ENCODE measurements at places on chromosomes 12 and 14.

- no peak for DNase-seq
Measured at GRCh38 chr12:93824514-93825500, 147.6 kb downstream of the CRADD start.

GRCh38 chr12:107571492-107571891 is 114.1 kb upstream of the PWP1 start:
- DNase-seq: no peak

DNA sequence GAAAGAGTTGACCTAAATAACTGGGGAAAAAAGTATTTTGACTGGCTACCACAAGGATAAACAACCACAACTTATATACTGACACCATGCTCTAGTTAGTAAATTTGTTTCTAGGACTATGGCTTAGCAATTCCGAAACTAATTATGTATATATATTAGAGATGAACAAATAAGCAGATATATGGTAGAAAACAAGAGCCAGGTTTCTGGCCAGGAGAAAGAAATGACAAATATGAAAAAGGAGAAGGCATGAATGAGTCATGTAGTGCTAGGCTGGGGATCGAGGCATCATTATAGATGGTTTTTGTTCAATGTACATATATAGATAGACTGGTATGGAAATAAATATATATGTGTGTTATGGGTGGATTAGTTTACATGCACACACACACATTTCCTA is 5.5 kb upstream of the LRRC74A start:
- no peak for DNase-seq

DNA sequence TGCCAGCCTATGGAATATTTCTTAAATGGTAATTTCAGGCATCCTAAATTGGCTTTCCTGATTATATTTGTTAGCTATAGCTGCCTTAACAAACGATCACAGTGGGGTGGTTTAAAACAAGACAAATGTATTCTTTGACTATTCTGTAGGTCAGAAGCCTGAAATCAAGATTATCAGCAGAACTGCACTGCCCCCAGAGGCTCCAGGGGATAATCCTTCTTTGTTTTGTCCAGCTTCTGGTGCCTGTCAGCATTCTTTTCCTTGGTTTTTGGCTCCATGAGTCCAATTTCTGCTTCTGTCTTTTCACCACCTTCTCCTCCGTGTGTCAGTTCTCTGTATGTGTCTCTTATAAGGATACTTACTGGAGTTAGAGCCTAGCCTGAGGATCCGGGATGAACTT is 1282.2 kb upstream of the USP15 start:
- peak; percentile 20 for DNase-seq

DNA sequence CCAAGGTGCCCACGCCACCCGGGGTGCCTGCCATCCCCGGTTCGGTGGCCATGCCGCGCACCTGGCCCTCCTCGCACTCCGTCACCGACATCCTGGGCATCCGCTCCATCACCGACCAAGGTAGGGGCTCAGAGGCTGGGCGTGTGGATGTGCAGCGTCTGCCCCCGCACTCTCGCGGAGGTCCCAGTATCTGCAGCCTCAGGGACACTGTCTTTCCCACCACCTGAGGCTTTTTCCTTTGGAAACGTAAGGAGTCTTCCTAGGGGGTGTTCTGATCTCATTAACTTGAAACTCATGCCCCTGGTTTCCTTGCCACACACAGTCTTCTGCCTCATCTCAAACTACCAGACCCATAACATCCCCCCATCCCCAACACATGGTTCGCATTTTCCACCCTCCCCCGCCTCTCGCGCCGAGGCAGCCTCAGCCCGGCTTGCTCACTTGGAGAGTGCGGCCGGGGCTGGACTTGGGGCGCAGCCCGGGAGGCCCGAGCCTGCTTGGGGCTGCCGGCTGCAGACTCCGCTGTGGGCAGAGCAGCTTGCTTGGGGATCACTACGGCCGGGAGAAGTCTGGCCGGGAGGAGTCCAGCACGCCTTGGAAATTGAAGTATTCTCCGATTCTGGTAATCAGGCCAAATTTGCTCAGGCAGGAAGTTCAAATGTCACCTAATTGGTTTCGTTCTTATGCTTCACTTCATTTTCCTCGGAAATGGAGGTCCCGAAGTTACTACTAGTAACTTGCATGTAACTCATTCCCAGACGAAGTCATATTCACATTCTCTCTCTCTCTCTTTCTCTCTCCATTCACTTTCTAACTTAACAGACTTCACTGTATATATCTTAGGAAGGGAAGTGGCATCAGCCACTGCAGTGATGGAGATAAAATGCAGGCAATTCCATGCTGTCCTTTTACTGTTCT is 2.0 kb downstream of the PAX9 start:
- DNase-seq: no peak

GRCh38 chr14:34710006-34710405 is 4.4 kb downstream of the CFL2 start:
- peak; percentile 54 for DNase-seq

- DNase-seq: no peak
Measured at GRCh38 chr12:4356041-4356327, 23.5 kb downstream of the FGF23 start.

GRCh38 chr12:116959845-116960514 is 49.2 kb downstream of the FBXW8 start:
- DNase-seq: no peak

- DNase-seq: no peak
Measured at GRCh38 chr14:20382526-20382925, 30.8 kb downstream of the TEP1 start.

- no peak for DNase-seq
Measured at GRCh38 chr12:108310489-108310888, 28.6 kb downstream of the CMKLR1 start.

DNA sequence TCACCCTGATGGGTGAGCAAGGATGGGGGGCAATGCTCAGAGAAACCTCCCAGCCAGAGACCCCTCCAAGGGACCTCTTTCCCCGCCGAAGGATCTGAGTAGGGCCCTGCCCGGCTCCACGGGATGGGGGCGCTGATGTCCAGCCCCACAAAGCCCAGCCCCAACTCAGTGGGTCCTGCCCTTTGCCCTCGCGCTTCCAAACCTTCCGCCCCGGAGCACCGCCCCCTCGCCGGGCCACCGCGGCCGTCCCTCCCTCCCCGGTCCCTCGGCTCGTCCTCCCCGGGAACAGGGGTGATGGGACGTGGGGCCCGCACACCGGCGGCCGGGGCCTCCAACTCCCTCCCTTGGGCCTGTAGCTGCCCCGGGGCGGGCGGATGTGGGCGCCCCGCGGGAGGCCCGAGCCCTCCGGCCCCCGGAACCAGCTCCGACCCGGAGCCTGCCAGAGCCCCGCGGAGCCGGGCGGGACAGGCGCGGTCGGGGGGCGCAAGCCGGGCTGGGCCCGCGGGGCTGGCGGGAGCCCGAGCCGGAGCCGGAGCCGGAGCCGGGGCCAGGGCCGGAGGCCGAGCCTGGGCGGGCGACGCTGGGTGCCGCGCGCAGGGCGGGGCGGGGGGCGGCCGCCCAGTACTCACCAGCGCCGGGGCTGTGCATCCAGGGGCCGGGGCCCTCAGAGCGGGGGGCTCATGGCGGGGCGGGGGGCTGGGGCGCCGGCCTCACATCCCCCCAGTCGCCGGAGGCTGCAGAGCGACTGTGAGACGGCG is 386 bp downstream of the HDAC7 start:
- no peak for DNase-seq

DNA sequence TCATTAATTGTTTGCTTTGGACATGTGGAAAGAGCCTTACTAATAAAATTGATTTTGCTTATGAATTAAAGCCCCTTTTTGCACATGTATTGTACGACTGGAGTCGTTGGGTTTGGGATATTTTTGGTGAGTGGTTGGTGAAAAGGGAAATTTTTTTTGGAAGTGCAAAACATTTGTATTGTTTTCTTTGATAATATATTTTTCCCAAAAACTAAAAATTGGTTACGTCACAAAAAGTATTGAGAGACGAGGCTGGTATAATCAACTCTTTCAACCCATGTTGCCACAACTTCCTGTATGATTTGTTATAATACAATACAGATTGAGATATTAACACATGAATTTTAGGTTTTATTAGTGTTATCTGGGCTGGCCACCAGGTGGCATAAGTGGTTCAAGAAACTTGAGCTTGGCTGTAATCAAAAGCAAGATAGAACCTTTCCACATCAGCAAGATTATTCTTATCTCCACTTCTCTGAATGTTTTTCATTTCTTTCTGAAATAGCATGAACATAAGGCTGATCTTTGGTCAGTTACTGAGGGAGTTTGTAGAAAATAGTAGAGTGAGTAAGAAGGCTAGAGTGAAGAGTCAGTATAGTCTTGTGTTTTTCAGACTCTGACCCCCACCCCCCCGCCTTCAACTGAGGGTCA is 8.7 kb downstream of the NGDN start:
- peak; percentile 62 for DNase-seq

GRCh38 chr14:38174711-38175110 is 33.0 kb upstream of the SSTR1 start:
- no peak for DNase-seq

- DNase-seq: no peak
Measured at GRCh38 chr14:104051092-104051813, 34.2 kb upstream of the ASPG start.

GRCh38 chr12:45959728-45960127 is 30.6 kb downstream of the SCAF11 start:
- no peak for DNase-seq

DNA sequence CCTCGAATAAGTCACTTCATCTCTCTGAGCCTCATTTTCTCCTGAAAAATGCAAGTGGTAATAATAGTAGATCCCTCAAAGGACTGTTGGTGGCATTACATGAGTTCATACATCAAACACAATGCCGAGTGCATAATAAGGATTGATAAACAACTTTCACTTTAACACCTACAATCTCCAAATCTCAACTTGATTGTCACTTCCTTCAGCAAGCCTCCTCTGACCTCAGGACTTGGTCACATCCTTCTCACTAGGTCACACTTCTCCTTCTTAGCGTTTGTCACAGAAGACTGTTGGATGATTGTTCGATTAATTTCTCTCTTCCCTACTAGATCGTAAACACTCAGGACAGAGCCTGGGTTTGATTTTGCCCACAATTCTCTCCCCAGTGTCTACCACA is 7.9 kb upstream of the PRKAB1 start:
- DNase-seq: no peak

DNA sequence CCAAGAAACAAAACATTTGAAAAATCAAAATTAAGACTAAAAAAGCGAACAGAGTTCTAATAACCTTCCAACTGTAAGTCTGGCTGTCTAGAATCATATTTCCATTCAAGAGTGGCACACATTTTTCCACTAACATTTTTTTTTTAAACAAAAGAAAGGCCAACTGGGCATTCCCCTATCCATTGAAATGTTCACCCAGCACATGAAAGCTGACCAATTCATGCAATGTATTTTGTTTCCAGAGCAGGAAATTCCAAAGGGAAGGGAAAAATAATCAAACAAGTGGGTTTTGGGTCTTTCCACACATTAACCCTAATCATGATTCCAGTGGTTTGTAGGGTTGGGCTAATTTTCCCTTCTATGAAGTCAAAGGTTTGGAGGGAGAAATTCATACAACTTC is 206.5 kb downstream of the CALM1 start:
- no peak for DNase-seq

- DNase-seq: peak; percentile 51
Measured at GRCh38 chr12:117236456-117237001, 46.3 kb upstream of the FBXO21 start.

GRCh38 chr12:52207106-52207505 is 15.3 kb upstream of the KRT80 start:
- no peak for DNase-seq

DNA sequence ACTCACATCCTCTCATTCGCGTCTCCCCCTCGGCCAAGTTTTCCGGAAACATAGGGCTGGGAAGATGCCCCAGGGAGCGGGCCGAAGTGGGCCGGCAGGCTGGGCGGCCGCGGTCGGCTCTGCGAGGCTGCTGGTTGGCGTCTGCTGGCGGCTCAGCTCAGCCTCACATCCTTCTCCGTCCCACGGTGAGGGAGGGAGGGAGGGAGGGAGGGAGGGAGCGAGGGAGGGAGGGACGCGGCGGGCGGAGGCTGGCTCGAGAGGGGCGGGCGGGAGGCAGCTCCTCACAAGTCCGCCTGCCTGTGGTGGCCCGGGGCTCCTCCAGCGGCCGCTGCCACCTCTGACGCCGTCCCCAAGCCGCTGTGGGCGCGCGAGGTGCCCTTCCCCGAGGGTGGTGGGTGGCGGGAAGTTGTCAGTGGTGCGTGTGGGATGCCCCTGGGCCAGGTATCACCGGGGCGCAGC is 93.8 kb downstream of the RFLNA start:
- peak; percentile 89 for DNase-seq

DNA sequence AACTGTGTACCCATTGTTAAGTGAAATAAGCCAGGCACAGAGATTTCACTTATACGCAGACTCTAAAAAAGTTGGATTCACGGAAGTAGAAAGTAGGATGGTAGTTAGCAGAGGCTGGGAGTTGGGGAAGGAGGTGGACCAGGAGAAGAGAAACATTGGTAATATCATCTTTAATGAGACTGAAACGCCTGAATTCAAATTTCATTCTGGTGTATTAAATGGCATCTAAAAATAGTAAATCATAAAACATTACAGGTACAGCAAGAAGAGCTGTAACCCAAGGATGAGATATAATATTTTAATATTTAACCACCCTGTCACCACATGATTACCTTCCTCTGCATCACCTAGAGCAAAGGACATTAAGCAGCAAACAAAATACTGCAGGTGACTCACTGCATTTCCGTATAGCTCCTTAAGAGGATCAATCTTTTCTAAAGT is 99.4 kb downstream of the EPS8 start:
- DNase-seq: no peak

GRCh38 chr12:2345902-2346301 is 293.1 kb downstream of the CACNA1C start:
- no peak for DNase-seq

DNA sequence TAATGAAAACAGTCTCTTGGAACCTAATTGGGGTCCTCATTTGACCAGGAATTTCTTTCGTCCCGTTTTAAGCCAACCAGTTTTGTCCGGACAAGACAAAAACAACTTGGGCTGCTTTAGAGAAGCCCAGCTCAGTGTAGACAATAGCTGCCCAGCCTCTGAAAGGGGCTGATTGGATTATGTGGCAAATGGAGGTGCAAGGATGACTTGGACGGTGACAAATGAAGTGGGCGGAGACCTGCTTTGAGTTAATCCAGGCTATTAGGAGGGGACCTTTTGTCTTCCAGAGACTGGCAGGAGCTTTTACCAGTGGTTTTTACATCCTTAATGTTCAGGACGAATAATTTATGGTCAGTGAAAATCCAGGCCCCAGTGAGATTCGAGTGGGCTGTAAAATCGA is 4.8 kb downstream of the MEG3 start:
- no peak for DNase-seq

GRCh38 chr12:26786865-26787514 is 46.0 kb downstream of the ITPR2 start:
- no peak for DNase-seq

GRCh38 chr14:67940486-67941455 is 121.2 kb downstream of the RAD51B start:
- peak; percentile 5 for DNase-seq

DNA sequence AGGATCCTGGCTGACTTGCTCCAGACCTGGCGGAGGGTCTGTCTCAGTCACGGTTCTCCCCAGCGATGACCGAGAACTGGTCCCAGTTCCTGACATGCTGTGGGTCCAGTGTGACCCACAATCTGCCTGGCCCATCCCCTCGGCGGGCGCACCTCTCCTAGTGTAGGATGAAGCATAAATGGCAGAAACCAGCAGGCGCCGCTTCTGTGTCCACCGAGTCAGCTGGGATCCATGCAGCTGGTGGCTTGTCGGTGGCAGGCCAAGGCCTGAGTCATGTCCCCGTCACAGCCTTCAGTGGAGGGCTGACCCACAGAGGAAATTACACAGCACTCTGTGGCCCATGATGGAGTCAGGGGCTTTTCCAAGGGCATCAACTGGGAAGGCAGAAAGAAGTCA is 38.5 kb downstream of the NFKBIA start:
- no peak for DNase-seq

Data from globus pallidus (tissue), 1 donor.